AG08396 (cell line): ENCODE measurements at places on chromosomes 5 and 9.

DNA sequence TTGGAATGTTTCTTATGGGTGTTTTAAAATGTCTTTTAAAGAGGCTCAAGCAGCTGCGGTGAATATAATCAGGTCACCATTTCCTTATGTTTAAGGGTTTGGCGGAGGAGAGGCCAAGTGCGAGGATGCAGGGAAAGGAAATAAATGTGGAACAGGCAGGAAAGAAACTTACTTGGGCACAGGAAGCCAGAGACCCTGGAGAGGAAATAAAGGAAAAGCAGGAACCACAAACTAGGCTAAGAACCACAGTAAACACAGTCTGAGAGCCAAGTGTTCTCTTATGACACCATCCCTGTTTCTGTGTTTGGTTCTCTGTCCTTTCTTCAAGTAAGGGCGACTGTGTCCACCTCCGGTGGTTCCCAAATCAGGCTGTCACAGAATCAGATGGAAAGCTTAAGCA lies 166.5 kb downstream of the C9orf152 start:
- no peak for DNase-seq

DNA sequence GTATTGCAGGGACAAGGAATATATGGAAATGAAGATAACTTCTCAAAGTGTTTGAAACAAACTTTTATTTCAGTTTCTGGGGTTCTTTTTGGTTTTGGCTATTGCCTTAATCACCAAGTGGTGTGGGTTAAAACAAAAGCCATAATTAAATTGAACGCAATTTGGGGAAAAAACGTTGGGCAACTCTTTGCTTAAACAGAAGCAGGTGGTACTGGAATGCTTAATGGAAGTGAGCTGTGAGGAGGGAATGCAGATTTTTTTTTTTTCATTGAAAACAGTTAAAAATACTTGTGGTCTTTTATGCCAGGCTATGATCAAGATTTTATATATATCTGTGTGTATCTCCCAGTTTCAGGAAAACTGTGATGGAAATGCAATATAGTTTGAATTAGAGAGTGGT lies 195.7 kb upstream of the TUT7 start:
- DNase-seq, result no peak

- DNase-seq, result no peak
Measured at GRCh38 chr9:108720191-108720642, 135.6 kb downstream of the ACTL7B start.

- peak; percentile 78 for DNase-seq
Measured at GRCh38 chr9:136552117-136552703, 6.4 kb upstream of the NOTCH1 start.

GRCh38 chr9:112866662-112867274 lies 23.9 kb downstream of the SLC46A2 start:
- peak; percentile 29 for DNase-seq

- DNase-seq, result no peak
Measured at GRCh38 chr5:142311725-142312124, 13.1 kb downstream of the SPRY4 start.

DNA sequence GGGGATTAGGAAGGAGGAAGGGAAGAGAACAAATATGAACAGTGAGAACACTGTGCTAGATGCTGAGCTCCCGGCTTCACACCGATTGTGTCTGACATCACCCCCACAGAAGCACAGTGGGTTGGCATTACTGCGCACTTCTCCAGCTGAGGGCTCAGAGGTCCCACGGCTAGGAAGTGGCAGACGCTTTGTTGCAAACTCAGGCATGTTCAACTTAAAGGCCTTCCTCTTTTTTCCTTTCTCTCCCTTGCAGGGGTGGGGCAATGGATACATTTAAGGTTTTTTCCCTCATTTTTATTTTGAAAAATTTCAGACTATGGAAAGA lies 15.5 kb upstream of the SHB start:
- DNase-seq, result no peak

- no peak for DNase-seq
Measured at GRCh38 chr9:5140151-5140550, 45.3 kb downstream of the INSL6 start.
